Stimulated activated naive CD8-positive, alpha-beta T cell treated with anti-CD3 and anti-CD28 coated beads, Interleukin-15, amount 100 ng/mL, for 72 hours (primary cell): ENCODE measurements at places on chromosomes 2 and 18.

DNA sequence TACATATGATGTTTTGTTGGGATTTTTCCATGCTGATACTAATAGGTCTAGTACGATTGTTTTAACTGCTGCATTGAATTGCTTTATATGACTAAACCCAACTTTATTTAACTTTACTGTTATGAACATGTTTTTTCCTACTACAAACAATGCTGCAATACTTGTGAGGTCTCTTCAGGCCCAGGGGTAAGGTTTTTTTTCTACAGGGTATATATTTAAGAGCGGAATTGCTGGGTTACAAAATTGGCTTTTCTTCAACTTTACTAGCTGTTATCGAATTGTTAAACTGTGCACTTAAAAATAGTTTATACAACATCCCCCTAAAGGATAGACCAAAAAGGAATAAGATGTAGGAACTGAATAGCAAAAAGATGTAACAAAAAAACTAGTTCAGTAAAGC lies 78.5 kb upstream of the TMEM178A start:
- DNase-seq = no peak

GRCh38 chr2:63817382-63817781 lies 24.3 kb upstream of the UGP2 start:
- DNase-seq = no peak

DNA sequence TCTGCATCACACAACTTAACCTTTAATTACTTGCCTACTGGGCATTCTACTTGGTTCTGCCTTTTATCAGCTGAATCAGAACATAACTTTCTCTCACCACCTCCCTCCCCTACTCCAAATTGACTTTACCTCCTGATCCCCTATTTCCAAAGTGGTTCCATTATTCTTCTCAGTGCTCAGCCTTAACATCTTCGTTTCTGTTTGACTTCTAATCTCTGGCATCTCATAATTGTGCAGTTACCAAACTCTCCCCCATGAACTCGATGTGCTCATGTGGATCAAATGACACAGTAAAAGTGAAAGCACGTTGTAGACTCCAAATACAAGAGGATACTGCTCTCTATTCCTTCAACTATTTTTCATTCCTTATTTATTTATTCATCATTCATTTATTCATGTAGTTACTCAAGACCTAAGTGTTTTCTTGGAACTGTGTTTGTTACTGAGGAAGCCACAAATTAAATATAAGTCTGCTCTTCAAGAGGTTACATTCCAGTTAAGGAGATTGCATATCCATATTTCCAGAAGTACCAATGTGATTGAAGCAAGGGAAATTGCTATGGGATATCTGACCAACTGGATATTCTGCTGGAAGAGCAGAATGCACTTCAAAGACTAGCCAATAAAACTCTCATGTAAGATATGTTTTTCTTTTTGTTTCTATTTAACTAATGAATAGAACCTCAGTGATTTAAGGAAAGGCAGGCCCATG lies 158.8 kb downstream of the TMEFF2 start:
- no peak for DNase-seq

GRCh38 chr2:167862782-167863181 lies 384.6 kb downstream of the STK39 start:
- no peak for DNase-seq

DNA sequence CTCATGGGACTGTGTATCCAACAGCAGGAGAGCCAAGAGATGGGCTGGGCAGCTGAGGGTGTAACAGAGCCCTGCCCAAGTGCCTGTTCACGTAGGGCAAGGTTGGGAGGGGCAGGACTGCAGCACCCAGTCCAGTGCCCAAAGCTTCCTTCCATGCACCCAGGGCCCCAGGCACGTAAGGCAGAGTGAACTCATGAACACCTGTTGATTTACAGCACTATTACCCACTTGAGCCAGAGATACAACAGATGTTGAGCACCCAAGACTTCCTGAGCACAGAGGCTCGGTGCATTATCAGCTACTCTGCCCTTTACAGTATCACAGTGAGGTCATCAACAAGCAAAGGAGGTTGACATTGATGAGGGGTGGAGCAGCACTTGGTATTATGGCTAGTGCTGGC lies 50.2 kb upstream of the FHL2 start:
- no peak for DNase-seq

GRCh38 chr18:27175245-27175644 lies 9.9 kb downstream of the CHST9 start:
- no peak for DNase-seq

DNA sequence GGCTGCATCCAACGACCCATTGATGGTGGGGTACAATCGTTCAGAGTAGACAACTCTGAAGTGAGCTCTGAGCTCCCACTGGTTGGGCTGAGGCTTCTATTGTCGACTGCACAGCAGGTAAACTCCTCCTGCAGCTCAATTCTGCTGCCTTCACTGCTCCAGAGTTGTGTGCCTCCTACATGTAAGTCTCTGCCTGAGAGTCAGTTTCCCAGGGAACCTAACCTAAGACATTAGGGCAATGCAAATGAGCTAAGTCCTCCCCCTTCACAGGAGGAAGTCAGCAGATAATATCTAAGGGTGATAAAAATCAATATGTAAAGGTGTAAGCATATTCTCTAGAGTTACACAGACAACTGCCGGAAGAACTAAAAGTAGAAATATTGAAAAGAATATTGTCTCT lies 22.5 kb upstream of the ACYP2 start:
- no peak for DNase-seq
